ENCODE measurements at places on chromosomes 5 and 9.

- no peak for DNase-seq
Measured at GRCh38 chr5:55234121-55234700, 803 bp upstream of the CCNO start.

DNA sequence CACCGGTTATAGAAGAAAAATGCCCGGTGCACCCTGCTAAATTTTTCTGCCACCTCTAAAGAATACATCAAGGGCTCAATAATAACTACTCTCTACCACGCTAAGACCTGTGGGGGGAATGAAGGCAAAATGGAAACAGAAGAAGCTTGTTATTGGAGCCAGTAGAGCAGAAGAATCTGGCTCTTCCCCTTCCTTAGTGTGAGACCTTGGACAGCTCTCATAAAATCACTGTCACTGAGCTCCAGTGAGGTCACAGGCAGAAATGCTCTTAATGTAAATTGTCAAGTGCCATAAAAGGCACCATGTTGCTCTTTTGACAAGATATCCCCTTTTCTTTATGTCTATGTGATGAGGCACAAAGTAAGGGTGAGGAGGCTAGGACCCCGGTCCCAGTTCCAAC is 74.4 kb downstream of the ASTN2 start:
- DNase-seq = no peak

- DNase-seq = no peak
Measured at GRCh38 chr5:56737002-56737621, 78.2 kb upstream of the MAP3K1 start.

GRCh38 chr5:14665949-14666348 is 1.4 kb downstream of the OTULIN start:
- peak; percentile 60 for DNase-seq

DNA sequence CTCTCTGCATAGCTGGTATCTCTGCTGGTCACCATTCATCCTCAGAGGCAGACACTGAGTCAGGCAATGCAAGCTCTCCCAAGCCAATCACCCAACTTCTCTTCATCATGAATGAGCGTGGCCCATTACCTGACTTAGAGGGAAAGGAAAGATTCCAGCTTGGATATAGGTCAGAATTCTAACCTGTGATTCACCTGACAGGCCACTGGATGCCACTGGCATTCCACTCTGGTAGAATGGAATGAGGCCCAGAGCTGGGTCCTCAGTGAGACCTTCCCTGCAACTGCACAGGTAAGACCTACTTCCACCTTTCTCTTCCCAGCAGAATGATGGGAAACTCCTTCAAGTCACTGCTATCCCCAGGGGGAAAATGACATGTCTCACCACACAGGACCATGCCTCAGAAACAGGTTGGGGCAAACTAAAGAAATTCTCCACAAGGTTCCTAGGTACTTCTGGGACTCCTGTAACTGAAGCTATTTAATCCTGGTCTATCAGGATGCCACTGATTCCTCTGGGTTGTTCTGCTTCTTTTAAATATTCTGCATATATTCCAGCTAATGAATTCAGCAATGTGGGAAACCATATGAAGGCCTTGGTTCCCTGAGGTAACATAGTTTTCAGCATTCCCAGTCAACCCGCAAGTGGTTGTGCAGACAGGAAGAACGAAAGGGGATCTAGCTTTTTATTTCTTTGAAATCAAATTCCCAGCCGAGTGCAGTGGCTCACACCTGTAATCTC is 62.0 kb downstream of the SUSD1 start:
- DNase-seq = peak; percentile 16

- no peak for DNase-seq
Measured at GRCh38 chr9:68957479-68957878, 56.4 kb downstream of the PRKACG start.

DNA sequence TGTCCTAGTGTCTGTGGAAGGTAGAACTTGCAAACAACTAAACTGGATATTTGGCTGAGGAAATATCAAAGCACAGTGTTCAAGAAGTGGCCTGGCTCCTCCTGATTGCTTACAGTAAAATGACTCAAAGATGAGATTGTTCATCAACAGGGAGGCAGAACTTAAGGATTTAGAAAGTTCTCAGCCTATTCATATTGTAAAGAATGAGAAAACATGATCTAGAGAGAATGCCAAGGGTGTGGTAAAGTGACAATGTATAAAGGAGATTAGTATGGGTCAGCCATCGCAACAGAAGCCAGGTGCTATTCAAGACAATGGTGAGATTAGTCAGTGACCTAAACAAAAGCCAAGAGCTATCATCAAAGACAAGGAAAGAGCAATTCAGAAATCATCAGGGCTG is 372.3 kb downstream of the SPOCK1 start:
- DNase-seq = no peak

- no peak for DNase-seq
Measured at GRCh38 chr5:168939887-168940544, 360.8 kb upstream of the PANK3 start.

DNA sequence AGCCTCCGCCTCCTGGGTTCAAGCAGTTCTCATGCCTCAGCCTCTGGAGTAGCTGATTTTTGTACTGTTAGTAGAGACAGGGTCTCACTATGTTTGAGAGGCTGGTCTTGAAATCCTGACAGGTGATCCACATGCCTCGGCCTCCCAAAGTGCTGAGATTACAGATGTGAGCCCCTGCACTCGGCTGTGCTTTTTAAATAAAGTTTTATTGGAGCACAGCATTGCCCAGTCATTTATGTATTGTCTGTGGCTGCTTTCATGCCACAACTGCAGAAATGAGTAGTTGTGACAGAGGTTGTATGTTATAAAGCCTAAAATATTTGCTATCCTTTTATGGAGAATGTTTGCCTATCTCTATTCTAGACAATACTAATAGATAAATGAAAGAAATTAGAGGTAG is 169.2 kb downstream of the AOPEP start:
- no peak for DNase-seq

GRCh38 chr9:118439441-118439840 is 735.2 kb downstream of the TLR4 start:
- no peak for DNase-seq

DNA sequence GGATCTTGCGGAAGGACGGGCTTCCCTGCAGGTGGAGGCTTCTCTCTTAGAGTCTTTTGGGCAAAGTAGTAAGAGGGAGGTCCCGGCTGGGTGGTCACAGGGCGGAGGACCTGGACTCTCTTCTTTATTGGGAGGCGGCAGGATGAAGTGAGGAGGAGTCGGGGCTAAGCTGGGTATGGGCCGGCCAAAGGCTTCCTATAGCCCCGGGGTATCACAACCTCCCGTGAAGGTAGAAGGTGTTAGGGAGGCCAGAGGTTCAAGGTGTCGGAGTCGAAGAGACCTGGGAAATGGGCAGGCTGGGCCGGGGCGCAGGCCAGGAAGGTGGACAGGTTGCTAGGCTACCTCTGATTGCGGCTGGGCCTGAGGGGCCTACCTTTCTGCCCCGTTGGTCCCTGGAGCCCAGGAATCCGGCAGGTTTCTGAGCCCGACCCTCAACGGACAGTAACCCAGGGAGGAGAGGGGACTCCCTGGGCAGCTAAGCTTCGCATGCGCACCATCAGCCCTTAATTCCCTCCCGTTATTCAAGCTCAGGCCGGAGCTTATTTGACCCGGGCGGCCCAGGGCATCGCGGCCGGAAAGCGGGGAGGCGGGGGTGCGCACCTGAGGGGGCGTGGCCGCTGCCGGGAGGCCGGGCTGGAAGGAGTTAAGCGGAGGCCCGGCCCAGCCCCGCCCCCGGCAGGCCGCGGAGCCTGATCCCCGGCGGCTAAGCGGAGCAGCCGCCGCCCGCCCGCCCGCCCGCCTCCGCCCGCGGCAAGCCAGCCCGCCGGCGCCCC is at the start of gene TESK1:
Gene TESK1 (plus strand): TSS at position 685 of the 773 bp plus-strand sequence. CDS start 358 bp downstream, outside the sequence.
- DNase-seq = peak; percentile 82

DNA sequence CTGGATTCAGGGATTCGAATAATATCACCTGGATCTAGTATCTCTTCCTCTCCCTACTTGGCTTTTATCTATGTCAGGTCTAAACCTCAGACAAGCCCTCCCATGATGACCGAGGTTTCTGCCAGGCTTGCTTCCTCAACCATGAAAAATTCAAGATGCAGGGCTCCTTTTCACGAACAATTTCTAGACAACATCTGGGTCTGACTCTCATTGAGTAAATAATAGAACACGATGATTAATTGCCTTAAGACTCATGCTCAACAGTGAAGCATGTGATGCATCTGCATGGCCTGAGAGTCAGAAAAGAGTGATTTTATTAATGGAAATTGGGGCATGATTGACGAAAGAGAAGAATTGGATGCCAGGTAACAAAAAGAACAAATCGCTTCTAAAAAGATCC is 277.2 kb upstream of the ZNF608 start:
- no peak for DNase-seq

- no peak for DNase-seq
Measured at GRCh38 chr9:135283671-135284070, 195.9 kb upstream of the PPP1R26 start.

- no peak for DNase-seq
Measured at GRCh38 chr5:164998590-164998989, 1493.2 kb downstream of the MAT2B start.

All from activated CD8-positive, alpha-beta memory T cell treated with anti-CD3 and anti-CD28 coated beads, Interleukin-2, amount 50 U/mL, for 4 hours (primary cell).